ENCODE measurements at places on chromosomes 16 and 17.

DNA sequence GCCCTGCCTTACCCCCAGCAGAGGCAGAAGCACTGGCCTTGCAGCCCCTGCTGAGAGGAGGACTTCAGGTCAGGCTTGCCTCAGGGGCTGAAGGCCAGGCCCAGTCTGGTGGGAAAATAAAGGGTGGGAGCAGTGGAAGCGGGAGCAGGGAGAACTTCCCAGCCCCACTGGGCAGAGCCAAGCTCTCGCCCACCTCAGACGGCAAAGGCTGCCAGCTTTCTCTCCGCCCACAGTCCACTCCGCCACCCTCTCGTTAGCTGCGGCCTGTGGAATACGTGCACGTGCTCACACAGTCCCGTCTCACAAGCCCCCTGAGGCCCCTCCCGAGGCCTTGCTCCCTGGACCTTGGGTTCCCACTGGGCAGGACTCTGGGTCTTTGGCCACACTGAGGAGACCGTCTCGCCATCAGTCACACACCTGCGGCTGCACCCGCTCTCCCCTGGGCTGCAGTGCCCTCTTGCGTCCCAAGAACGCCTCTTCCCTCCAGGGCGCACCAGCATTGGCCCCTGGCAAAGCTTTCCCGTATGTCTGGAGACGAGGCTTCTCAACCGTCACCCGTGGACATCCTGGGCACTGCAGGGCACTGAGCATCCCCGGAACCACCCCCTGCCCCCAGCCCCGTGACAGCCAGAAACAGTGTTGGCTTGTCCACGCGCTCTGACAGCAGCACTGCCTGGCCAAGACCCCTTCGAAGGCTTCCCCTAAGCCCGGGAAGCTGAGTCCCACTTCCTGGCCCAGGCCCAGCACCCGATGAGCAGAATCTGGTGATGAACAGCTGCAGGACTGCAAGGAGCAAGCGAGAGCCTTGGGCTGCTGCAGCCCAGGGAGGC is 8.3 kb downstream of the MRPL28 start:
- DNase-seq, result no peak

GRCh38 chr17:40915199-40915661 is 22.2 kb downstream of the KRT23 start:
- no peak for DNase-seq

DNA sequence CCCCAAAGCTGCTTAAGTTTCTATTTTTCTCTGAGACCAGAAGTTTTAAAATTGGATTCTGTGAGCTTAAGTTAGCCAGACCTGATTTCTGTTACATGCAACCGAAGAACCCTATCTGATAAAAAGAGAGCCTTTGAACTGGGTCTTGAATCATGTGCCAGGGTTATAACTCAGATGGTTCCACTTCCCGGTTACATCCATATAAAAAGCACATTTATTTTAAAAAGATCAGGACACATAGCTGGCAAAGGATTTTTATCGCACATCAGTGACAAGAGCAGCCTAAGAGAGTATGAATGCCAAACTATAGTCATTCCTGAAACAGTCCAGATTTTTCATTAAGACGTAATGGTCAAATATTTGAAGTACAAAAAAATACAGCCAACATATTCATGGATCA is 32.5 kb upstream of the CLEC3A start:
- no peak for DNase-seq

DNA sequence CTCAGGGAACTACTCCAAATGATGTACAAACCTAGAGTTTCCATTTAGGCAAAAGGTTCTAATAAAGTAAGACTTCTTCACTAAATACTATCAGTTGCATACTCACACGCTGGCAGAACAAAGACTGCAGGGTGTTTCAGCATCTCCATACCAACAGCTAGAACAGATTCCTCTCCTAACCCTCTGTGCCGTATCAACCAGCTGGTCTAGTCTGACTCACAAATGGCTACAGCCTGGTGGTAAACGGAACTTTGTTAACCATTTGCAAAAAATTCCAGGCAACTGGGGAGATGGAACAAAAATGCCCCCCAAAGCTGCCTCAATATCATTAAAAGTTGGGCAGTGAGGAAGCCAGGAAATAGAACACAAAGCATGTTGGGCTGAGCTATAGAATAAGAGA is 217.1 kb downstream of the GRIN2A start:
- no peak for DNase-seq

GRCh38 chr17:79851461-79851817 is 12.2 kb upstream of the CBX4 start:
- no peak for DNase-seq

GRCh38 chr17:56148333-56148732 is 4.9 kb upstream of the ANKFN1 start:
- no peak for DNase-seq

DNA sequence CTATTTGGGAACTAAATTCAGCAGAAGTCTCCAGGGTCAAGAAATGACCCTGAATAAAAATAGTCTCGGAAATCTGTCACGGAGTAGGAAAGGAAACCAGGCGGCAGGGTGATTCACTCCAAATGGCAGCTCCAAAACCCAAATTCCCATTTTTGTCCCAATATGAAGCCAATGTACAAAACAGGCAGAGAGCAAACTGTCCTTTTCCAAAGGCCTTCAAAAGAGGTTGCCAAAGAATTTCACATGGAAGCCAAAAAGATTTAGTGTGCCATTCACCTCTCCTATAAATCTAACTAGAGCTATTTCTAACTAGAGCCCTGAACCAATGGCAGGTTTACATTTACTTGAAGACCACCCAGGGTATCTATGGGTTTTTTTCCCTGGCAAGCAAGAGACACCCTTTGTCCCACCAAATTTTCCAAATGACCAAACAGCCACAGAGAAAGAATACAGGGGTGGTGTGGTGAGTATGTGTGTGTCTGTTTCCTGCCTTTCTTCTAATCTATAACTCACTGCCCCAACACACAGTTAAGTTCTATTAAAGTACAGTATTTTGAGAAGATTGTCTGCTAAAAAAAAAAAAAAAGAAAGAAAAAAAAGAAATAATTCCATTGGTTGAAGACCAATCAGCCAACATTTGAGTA is 6.8 kb downstream of the MYO1D start:
- no peak for DNase-seq

DNA sequence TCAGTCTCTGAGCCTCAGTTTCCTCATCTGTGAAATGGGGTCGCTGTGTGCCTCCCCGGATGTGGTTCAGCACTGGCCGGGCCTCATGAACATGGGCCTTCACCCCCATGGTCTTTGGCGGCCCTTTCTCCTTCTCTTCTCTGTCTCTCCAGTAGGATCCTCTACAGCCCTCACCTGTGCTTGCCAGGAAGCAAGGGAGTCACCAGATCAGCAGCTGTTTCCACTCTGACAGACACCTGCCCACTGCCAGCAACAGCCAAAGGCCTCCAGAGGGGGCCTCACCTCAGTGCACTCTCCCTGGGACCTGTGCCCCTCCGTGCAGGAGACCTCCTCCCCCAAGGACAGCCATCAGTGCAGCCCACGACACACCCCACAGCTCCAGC is 89.4 kb downstream of the C16orf78 start:
- no peak for DNase-seq

GRCh38 chr17:13508896-13509295 is 92.8 kb downstream of the HS3ST3A1 start:
- DNase-seq, result no peak

DNA sequence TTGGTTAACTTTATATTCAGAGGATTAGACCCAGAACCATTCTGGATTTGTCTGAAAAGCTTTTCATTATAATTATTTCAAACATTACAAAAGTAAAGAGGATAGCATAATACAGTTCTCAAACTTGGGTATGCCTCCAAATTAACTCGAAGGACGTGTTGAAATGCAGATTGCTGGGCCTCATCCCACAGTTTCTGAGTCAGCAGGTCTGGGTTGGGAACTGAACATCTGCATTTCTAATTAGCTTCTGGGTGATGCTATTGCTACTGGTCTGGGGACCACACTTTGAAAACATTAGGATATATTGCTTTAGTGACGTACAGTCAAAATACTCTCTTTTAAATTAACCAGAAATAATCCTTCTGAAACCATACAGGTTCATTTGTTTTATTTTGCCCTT is 10.0 kb downstream of the TPPP3 start:
- no peak for DNase-seq

GRCh38 chr17:79617740-79618382 is 7.0 kb upstream of the RBFOX3 start:
- no peak for DNase-seq

GRCh38 chr16:85602402-85603202 is 10.5 kb upstream of the GSE1 start:
- no peak for DNase-seq

DNA sequence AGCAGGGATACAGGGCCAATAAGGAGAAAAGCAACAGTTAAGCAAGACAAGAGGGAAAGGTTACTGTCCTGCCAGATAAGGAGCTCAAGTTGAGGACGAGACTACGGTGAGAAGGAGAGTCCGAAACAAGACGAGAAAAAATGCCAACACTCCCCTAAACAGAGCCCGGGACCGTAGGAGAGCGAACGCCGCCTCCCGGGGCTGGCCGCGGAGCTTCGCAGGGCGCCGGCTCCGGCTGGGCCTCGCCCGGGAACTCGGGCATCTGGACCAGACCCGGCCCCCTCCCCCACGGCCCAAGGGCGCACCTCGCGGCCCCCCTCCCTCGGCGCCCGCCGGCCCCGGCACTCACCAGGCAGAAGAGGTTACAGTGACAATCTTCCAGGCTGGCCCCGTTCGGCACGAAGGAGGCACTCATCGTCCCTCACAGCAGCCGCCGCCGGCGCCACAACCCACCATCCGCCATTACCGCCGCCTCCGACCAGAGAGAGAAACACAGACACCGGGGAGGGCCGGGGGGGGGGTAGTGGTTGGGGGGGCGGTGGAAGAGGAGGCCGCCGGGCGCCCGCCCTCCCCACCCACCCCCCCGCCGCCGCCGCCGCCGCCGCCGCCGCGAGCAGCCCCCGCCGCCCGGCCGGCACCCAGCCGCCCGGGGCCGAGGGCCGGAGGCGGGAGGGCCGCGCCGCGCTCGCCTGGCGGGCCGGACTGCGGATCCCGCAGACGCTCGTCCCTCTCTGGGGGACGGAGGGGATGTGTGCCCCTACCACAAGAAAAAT is at the start of gene MED13:
Gene MED13 (minus strand): TSS at position 488 of the 773 bp plus-strand sequence. CDS start 73 bp downstream, at position 415.
- peak; percentile 16 for DNase-seq

DNA sequence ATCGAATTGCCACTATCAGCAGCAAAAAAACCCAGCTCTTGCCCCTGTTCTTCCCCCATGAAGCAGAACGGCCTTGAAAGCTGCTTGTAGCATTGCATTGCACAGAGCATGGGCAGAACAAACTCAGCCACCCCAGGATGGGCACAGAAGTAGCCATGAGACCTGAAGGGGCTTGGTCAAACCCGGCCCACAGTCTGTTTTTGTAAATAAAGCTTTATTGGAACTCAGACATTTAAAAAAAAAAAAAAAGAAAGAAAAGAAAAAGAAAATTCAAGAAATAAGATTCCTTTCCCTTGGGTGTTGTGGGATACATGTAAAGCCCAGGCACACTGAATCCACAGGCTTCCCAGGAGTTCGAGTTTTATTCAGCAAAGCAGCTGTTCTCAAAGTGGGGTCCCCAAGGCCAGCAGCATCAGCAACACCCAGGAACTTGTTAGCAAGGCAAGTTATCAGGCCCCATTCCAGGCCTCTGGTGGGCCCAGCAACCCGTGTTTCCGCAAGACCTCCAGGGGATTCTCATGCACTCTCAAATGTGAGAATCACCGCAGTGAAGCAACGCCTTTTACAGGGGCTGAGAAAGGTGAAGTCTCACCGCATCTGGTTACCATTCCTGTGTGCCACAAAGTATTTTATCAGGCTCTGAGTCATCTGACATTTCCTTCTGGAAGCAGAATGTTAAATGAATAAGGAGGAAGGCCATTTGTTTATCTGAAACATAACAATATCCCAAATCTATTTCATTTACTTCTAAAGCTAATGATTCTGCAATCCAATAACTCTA is 108.2 kb downstream of the SLC39A11 start:
- DNase-seq, result no peak

Measured in stimulated activated CD4-positive, alpha-beta T cell treated with anti-CD3 and anti-CD28 coated beads, Interleukin-1b, Interleukin-23, amount 100 ng/mL, for 1 hour (primary cell).